ENCODE measurements at places on chromosomes 4 and X.

DNA sequence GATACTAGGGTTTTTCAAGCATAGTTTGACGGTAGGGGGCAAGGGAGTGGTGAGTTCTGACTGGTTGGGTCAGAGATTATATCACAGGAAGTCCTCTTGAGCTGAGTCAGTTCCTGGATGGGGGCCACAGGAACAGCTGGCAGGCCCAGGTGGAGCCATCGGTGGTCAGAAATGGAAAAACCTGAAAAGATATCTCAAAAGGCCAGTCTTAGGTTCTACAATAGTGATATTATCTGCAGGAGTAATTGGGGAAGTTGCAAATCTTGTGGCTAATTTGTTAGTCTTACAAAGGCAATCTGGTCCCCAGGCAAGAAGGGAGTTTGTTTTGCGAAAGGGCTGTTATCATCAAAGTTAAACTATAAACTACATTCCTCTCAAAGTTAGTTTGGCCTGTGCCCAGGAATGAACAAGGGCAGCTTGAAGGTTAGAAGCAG is 159.3 kb downstream of the PTCHD1 start:
- H3K36me3 ChIP-seq = no peaks in the 10 kb centered on the region
- peaks cover 3% of the 10 kb centered on the region for H3K27me3 ChIP-seq
- no peak overlapping the region for H3K27ac ChIP-seq
- H3K4me3 ChIP-seq = no peak overlapping the region
- peaks cover 11% of the 10 kb centered on the region for H3K4me1 ChIP-seq
- DNase-seq = no peak

- no peak overlapping the region for H3K27ac ChIP-seq
- DNase-seq = no peak
- H3K4me1 ChIP-seq = no peaks in the 10 kb centered on the region
- no peak overlapping the region for H3K4me3 ChIP-seq
- no peaks in the 10 kb centered on the region for H3K36me3 ChIP-seq
Observed at GRCh38 chrX:55290963-55291362, 26.2 kb upstream of the PAGE3 start.

DNA sequence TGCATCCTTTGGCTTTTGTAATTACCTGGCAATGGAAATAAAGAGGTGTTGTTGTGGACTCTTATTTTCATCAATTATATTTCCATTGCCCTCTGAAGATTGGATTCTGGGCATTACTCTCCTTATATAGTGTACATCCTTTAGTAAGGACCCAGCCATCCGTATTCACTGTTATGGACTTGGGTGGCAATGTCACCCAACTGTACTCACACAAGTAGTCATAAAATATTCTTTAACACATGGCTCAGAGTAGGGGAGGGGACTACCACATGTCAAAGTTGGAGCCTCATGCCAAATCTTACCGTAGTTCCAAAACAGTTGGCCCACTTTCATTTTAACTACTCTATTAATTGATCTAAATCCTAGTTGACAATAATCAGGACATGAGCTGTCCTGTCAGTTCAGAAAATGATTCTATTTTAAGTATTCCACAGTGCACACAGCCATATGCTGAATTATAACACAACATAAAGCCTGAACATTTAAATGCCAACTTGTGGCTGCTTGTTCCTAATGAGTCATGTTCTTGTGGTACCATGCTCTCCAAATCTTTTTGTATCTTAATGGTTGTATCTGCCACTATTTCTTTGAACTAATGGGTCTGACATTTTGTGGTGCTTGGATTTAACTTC is 4.9 kb downstream of the FRAS1 start:
- no peak for DNase-seq
- H3K4me3 ChIP-seq = no peak overlapping the region
- H3K36me3 ChIP-seq = no peaks in the 10 kb centered on the region
- H3K27ac ChIP-seq = no peak overlapping the region

DNA sequence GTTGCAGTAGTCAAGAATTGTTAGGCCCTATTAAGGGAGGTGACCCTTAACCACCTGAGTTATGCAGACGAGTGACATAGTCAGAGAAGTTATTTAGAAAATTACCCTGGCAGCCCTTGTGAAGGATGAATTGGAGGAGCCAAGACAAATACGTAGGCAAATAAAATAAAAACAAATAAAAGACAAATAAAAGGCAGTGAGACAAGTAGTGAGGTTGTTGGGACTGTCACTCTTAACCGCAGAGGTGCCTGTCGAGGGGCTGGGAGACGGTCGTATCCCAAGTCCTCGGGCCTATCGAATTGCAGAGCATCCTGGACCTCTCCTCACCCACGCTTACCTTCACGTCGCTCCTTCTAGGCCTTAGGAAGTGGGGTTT is 58.0 kb upstream of the ZC4H2 start:
- no peaks in the 10 kb centered on the region for H3K36me3 ChIP-seq
- no peaks in the 10 kb centered on the region for H3K4me1 ChIP-seq
- no peaks in the 10 kb centered on the region for H3K27me3 ChIP-seq
- peak overlapping the region; percentile 81 for H3K4me3 ChIP-seq

GRCh38 chr4:20323991-20324390 is 72.3 kb downstream of the SLIT2 start:
- peaks cover 71% of the 10 kb centered on the region for H3K4me1 ChIP-seq
- H3K27me3 ChIP-seq = no peaks in the 10 kb centered on the region
- no peak overlapping the region for H3K27ac ChIP-seq
- peaks cover 19% of the 10 kb centered on the region for H3K36me3 ChIP-seq

- DNase-seq = no peak
- H3K4me1 ChIP-seq = peaks cover 30% of the 10 kb centered on the region
- H3K27me3 ChIP-seq = peaks cover 8% of the 10 kb centered on the region
- no peaks in the 10 kb centered on the region for H3K36me3 ChIP-seq
Observed at GRCh38 chr4:7962609-7963508, 23.2 kb upstream of the AFAP1 start.

DNA sequence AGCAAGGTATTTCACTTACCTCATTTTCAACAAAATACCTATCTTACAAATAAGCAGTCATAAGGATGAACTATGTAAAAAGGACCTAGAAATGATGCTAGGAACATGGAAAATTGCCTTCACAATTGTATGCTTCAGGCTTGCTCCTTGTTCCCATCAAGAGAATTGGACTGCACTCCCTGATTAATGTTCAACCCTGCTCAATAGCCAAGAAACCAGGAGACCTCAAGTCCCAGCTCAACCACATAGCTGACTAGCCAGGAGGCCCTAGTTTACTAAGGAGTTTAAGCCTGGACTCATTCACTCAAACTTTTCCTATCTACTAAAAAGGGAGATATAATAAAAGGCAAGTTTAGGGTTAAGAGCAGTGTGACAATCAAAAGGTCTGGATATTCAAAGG is 146.6 kb upstream of the DGKK start:
- no peak overlapping the region for H3K4me3 ChIP-seq
- H3K4me1 ChIP-seq = no peaks in the 10 kb centered on the region
- H3K27me3 ChIP-seq = no peaks in the 10 kb centered on the region
- no peak overlapping the region for H3K27ac ChIP-seq
- no peaks in the 10 kb centered on the region for H3K36me3 ChIP-seq

DNA sequence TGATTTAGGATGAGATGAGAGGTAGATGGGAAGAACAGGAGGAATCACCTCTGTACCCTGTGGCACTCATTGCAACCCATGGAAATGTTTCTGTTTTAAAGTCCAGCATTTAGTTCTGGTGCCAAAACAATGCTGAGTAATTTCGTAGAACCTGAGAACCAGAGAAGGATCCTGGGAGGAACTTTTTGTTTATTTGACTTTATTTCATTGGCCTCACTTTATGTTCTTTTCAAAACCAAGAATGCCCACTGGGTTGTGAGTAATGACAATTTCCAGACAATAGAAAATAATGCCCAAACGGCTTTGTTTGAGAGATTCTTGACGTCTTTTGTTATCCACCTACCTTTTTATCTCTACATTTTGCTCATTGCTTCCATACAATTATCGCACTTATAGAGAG is 111.3 kb downstream of the SHROOM3 start:
- H3K27me3 ChIP-seq = no peaks in the 10 kb centered on the region
- DNase-seq = peak; percentile 66
- H3K4me1 ChIP-seq = peaks cover 63% of the 10 kb centered on the region
- H3K27ac ChIP-seq = peak overlapping the region; percentile 94
- peaks cover 5% of the 10 kb centered on the region for H3K36me3 ChIP-seq
- peak overlapping the region; percentile 80 for H3K4me3 ChIP-seq

- H3K4me1 ChIP-seq = no peaks in the 10 kb centered on the region
- peaks cover 41% of the 10 kb centered on the region for H3K27me3 ChIP-seq
- peak; percentile 3 for DNase-seq
- no peak overlapping the region for H3K4me3 ChIP-seq
Observed at GRCh38 chr4:3745886-3746656, 20.1 kb upstream of the ADRA2C start.

DNA sequence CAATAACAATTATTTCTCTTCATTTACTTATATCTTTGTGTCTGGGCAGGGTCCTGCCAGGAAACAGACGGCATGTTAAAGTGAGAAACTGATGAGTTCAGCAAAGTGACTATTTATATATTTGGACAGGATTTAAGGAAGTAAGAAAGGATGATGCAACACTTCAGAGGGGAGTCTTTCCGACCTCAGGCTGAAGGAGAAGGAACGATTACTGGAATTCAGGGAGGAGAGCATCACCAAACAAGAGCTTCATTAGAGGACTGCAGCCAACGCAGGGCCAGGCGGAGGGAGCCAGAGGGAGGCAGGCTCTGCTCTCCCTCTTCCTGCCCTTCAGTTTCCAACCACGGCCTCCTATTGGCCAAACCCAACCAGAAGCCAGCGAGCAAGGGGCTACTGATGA is 1.5 kb upstream of the TLR7 start:
- H3K4me3 ChIP-seq = no peak overlapping the region
- H3K27ac ChIP-seq = no peak overlapping the region
- DNase-seq = no peak
- no peaks in the 10 kb centered on the region for H3K4me1 ChIP-seq
- H3K27me3 ChIP-seq = peaks cover 5% of the 10 kb centered on the region

DNA sequence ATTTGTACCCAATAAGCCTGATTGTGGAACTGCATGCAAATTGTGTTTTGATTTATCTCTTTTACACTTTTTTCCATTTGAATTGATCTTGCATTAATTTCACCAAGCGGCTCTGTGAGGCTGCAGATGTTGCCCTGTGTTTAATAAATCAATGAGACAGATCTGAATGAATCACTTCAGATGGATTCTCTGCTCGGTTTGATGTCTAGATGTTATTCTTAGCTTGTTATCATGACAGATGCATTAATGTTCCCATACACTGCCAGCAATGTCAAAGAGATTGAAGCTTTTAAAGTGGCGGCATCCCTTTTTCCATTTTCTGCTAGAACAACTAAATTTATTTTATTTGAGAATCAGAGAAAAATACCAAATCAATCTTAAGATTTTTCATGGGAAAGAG is 6.3 kb downstream of the DACH2 start:
- no peak overlapping the region for H3K4me3 ChIP-seq
- H3K36me3 ChIP-seq = no peaks in the 10 kb centered on the region
- no peak overlapping the region for H3K27ac ChIP-seq
- H3K27me3 ChIP-seq = peaks cover 5% of the 10 kb centered on the region

DNA sequence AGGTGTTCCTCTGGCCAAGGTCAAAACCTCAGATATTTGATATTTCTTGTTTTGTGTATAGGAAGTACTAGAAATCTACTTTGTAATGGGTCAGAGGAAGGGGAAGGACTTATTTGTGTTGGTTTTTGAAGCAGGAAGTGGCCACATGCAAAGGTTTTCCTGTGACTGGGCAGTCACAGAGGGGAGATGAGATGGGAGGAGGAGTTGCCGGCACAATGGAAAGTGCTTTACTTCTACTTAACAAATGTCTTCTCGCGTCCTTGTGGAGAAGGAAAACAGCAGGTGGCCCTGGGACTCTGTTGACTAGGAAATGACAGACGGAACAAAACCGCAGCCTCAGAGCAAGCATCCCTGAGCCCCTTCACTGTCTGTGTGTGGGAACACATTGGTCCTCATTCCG is 46.6 kb downstream of the SHROOM2 start:
- no peak for DNase-seq

- H3K36me3 ChIP-seq = peaks cover 54% of the 10 kb centered on the region
- peaks cover 2% of the 10 kb centered on the region for H3K27me3 ChIP-seq
- no peak for DNase-seq
- H3K27ac ChIP-seq = no peak overlapping the region
Observed at GRCh38 chr4:39295784-39296183, 70.4 kb downstream of the RFC1 start.

DNA sequence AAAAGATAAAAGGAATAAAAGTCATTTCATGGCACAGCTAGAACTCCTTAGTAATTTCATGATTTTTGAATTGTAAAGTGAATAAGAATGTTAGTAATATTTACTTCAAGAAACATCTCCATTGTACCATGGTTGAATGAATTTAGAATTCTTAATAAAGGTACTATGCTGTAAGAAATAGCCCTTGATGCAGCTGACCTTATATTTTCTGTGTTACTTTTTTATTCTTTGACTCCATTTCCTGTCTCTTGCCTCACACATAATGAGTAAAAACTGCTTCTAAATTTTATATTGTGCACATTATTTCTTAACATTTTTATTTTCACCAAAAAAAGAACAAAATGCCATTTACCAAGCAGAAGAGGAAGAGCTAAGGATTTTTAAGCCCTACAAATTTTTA is 81.9 kb upstream of the PDHA2 start:
- no peak overlapping the region for H3K4me3 ChIP-seq
- H3K4me1 ChIP-seq = no peaks in the 10 kb centered on the region
- no peak for DNase-seq
- H3K27me3 ChIP-seq = no peaks in the 10 kb centered on the region
